ENCODE measurements at places on chromosomes 2 and 18.

GRCh38 chr2:13779996-13780395, 852.5 kb upstream of the LRATD1 start:
- DNase-seq, result no peak

DNA sequence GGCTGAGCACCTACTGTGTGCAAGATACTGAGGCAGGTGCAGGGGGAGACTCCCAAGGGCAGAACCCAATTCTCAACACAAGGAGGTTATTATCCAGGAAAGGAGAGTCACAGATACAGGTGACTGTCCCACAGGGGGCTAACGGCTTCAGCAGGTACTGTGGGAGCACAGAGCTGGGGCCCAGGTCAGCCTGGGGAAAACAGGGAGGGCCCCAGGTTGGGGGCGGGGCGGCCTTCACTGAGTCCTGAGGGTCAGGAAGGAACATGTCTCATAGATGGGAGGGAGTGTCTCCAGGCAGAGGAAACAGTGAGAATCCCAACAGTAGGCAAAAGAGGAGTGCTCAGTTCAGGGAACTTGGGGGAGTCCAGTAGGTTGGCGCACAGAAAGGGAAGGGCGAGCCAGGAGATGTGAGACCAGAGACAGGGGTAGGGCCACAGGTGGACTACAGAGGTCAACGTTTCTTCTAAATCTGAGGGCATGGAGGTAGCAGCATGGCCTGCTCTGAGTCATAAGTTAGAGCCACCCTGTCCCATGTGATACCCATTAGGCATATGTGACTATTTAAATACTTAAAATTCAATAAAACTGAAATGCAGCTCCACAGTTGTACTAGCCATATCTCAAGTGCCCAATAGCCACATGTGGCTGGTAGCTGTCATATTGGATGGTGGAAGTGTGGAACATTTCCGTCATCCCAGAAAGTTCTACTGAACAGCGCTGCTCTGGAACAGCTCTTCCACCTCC, 157.2 kb downstream of the TTC32 start:
- DNase-seq, result no peak

DNA sequence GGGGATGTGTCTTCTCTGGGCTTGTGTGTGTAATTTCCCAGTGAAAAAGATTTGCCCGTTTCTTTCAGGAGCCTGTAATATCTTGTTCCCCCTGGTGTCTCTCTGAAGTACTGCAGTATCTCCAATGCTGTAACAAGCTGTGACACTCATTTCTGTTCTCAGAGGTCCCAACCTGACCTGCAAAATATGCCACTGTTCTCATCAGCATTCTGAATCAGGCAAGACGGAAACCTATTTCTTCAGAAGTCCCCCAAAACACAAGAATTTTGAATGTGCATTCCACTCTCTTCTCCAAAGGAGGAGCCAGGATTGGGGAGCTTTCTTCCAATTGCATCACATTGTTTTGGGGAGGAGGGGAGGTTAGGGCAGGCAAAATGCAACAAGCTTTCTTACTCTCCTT, 77.0 kb upstream of the CNGA3 start:
- peak; percentile 43 for DNase-seq

DNA sequence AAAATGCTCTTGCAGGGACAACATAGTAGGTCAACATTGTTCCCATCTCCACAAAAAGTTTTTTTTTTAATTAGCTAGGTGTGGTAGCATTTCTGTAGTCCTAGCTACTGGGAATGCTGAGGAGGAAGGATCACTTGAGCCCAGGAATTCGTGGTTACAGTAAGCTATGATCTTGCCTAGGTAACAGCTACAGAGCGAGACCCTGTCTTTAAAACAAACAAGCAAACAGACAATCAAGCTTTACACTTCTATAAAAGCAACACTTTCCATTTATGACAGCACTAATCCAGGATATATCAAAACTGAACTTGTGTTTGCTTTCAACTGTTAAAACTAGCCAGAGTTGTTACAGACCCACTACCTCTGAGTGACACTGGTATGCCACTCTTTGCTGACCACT, 12.0 kb downstream of the UGT1A3 start:
- no peak for DNase-seq

- DNase-seq, result no peak
These were observed 929.9 kb upstream of the FANCL start for GRCh38 chr2:59171019-59171418.

DNA sequence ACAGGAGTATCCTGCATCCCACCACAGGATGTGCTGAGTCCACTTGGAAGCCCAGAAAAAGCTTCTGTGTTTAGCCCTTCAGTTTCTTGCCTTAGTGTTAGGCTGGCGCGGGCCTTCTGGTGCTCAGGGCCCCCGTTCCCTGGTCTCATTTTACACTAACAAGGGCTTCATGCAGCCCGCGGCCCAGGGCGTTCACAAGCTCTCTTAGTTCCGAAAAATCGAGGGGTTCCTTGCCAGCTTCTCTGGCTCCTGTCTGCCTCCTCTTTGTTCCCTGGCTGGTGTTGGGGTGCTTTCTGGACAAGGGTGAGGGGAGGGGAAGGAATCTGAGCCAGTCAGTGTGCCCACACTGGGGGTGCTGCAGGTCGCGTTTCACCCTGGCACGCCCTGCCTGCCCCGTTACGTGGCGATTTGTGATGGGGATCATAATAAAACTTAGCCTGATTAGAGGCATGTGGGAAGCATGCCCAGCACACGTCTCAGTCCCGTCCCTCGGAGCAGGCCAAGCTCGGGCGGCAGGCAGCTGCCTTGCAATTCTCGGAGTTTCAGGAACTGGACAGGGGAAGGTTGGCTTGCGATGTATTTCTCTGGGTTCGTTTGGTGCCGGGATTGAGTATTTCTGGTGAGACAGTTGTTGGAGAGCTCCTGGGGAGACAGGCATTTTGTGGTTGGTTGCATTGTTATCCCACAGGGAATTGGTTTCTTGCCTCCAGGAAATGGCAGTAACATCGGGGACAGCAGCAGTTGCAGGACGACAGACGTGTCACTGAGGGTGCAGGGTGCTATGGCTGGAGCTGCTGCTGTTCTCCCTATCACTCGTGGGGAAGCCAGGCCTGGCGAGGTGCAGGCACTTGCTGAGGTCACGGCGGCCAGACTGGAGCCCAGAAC, 22.9 kb downstream of the SH3BP4 start:
- no peak for DNase-seq

All from iPS DF 6.9 (cell line).